Stimulated activated naive CD4-positive, alpha-beta T cell (primary cell): ENCODE measurements at places on chromosomes 12 and 14.
A peak's percentile ranks its signal among the peaks of the same experiment; 100 is the strongest.

DNA sequence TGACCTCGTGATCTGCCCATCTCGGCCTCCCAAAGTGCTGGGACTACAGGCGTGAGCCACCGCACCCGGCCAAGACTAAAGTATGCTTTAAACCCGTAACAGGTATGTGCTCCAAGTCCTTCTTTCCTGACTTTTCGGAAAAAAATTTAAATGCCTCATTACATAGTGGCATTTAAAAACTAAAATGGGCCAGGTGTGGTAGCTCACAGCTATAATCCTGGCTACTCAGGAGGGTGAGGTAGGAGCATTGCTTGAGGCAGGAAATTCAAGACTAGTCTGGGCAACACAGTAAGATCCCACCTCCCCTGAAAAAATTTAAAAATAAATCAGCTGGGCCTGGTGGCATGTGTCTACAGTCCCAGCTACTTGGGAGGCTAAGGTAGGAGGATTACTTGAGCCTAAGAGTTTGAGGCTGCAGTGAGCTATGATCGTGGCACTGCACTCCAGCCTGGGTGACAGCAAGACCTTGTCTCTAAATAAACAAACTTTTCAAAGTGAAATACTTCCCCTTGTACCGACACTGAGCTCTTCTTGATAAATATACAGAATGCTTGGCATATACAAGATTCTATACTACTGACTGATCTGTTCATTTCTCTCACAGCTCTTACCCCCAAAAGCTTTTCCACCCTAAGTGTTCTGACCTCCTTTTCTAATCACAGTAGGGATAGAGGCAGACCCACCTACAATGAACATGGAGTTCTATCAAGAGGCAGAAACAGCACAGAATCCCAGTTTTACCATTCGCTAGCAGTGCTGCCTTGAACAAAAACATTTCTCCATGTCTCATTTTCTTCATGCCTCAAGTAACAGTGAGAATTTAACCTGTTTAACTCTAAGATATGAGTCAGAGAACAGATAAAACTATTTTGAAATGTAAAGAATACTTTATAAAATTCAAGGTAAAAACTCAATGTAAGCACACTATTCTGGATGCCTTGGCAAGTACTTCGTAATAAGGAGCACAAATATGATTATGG, 7.9 kb downstream of the PPP4R3A start:
- DNase-seq: no peak

DNA sequence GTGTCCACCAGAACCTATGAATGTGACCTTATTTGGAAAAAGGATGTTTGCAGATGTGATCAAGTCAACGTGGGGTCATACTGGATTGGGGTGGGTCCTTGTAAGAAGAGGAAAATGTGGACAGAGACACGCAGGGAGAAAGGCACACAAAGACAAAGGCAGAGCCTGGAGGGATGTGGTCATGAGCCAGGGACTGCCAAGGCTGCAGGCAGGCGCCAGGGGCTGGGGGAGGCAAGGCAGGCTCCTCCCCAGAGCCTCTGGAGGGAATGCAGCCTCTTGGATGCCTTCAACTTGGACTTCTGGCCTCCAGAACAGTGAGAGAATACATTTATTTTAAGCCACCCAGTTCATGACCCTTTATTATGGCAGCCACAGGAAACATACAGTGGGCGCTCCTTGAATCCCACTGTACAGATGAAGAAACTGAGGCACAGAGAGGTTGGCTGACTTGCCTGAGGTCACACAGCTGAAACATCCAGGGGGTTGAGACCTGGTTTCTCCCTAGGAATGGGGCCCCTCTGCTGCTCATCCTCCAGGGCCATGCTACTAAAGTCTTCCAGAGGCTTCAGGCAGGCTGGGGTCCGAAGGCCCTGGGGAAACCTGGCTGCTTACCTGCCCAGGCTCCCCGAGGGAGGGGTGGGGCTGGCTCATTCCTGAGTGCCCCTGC, 99.7 kb downstream of the RFLNA start:
- DNase-seq: no peak

GRCh38 chr12:69569236-69569635, 16.0 kb upstream of the CCT2 start:
- no peak for DNase-seq

GRCh38 chr14:27079716-27080115, 481.9 kb upstream of the NOVA1 start:
- DNase-seq: no peak

DNA sequence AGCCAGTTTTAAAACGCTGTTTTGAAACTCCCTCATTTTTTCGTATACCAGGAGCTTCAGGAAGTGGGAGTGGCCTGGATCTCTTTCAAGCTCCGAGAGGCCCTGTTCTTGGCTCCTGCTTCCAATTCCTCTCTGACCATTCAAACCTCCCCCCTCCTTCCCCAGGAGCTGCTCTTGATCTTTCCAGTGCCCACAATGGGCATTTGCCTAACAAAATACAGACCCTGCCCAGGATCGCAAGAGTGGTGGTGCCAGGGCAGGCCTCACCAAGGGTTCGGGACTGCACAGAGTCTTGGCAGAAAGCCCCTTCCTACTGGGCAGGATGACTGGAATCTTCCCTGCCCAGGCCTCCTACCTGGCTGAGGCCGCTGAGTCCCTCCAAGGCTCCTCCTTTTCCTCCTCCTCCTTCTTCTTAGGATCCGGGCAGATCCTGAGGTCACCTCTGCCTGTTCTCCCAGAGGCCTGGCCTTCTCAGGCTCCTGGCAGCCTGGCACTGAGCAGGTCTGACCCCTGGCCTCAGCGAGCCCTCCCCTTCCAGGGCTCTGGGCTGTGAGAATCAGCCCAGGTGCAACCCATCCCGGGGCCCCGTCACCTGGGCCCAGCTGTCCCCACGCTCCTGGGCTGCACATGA, 46.9 kb upstream of the NOS1 start:
- DNase-seq: no peak

DNA sequence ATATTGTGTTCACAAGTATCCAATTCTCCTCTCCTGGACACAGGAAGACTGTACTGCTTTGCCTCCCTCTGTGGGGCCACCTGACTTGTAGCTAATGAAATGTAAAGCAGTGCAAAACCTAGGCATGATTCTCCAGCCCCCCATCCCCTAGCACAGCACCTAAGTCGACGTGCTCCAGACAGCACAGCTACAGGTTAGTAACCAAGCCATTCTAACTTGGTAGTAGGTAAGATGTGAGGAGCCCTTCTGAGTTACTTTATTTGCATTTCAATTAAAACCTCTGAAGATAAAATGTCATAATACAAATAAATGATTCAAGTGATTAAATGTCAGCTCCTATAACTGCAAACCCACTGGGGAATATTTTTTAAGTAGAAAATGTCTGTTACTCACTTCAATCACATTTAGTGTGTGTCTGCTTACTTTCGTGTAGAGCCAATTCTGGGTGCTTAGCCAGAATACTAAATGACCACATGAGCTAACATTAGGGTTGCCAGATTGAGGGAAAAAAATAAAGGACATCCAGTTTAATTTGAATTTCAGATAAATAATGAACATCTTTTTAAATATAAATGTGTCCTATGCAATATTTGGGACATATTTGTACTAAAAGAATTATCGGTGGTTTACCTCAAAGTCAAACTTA, 64.8 kb upstream of the HIF1A start:
- DNase-seq: no peak

- DNase-seq: no peak
Observed at GRCh38 chr14:69354383-69355153, 43.5 kb downstream of the ERH start.

- DNase-seq: no peak
Observed at GRCh38 chr12:119686355-119686754, 18.4 kb downstream of the PRKAB1 start.

DNA sequence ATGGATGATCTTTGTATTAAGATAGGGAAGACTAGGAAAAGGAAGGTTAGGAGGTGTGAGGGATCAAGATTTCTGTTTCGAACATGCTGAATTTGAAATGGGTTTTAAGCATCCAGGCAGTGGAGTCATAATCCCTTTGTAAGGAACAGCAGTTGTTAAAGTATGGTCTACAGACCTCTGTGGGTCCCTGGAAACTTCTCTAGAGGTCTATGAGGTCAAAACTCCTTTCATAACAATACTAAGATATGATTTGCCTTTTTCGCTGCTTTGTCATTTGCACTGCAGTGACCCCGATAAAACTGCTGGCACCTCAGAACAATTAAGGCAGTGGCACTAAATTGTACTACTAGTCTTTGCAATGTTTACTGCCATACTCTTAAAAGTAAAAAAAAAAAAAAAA, 1.5 kb downstream of the RAD51AP1 start:
- no peak for DNase-seq

GRCh38 chr12:92605621-92606170, 97.1 kb upstream of the PLEKHG7 start:
- no peak for DNase-seq

DNA sequence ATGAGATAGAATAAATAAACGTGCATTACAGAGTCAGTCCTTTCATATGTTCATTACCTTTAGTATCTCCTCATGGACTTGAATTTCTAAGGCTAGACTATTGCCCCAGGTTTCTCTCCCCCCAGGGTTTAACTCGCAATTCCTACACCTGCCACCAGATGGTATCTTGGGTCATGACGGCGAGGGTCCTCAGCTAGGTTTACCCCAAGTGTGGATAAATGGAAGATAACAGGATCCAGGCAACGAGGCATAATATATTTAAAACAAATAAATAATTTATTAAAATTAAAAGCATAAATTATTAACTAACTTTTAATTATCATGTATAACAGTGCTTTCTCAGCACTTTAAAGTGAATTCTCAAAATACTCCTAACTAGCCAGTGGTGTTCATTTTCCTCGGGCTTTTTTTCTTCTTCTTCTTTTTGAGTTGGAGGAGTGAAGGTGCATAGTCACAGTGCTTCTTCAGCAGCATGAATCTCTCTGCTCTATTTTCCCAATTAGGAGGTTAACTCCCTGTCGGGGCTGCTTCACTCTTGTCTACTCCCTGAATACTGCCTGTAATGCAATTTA, 243.5 kb upstream of the CAND1 start:
- DNase-seq: peak; percentile 13

DNA sequence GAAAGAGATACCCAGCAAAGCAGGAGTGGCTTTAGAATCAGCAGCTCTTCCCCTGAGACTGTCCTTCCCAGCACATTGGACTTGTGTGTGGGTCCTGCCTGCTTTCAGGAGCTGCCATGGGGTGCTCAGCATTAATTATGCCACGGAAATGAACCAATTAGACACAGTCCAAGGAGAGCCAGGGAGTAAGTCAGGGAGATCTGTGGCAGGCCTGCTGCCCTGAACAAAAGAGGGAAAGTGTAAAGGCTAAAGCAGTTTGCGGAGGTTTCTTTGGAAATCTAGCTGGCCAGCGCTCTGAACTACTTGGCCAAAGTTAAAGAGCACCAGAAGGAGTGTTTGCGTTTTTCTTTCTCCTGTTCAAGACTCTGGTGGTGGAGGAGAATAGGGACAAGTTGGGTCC, 65.7 kb upstream of the SRSF5 start:
- DNase-seq: no peak

DNA sequence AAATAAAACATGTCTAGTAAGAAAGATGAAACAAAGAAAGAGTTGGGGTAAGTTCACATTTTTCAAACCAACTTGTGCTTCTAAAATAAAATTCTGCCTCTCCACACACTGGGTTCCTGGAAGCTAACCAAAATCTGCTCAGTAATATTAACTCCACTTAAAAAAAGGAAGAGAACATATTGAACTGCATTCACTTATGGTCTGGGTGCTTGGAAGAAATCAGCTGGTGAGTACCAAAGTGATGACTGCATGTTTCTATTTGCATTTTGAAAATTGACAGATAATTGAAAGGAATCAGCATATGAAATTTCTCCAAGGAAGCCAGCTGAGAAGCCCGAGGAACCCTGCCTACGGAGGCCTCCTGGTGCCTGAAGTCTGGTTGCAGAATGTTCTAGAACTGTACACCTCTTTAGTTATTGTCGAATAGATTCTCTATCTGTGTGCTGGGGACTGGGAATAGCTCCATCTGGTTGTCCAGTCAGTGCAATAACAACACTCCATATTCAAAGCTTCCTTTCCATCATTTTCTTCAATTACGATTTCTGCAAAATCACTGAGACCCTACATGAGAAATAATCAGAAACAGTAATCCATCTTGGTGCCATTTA, 836.1 kb downstream of the VRK1 start:
- DNase-seq: no peak

DNA sequence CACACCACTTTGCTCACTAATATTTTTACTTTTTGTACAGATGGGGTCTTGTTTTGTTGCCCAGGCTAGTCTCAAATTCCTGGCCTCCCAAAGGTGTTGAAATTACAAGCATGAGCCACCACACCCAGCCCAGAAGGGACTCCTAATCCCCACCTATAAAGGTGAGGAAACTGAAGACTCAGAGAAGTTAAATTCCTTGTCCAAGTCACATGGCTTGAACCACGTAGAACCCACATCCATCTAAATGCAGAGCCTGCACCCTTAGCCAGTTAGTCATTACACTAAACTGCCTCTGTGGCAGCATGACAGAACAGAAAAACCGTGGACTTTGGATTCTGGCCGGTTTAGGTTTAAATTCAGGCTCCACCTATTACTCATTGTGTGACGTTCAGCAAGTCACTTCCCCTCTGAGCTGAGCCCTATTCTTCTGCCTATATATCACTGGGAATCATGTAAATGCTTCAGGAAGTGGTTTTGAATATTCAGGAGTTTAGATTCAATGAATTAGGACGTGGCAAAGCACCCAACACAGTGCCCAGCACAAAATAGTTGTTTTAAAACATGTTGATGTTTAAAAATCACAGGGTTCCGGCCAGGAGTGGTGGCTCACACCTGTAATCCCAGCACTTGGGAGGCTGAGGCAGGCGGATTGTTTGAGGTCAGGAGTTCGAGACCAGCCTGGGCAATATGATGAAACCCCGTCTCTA, 3.0 kb upstream of the CORO1C start:
- DNase-seq: no peak

DNA sequence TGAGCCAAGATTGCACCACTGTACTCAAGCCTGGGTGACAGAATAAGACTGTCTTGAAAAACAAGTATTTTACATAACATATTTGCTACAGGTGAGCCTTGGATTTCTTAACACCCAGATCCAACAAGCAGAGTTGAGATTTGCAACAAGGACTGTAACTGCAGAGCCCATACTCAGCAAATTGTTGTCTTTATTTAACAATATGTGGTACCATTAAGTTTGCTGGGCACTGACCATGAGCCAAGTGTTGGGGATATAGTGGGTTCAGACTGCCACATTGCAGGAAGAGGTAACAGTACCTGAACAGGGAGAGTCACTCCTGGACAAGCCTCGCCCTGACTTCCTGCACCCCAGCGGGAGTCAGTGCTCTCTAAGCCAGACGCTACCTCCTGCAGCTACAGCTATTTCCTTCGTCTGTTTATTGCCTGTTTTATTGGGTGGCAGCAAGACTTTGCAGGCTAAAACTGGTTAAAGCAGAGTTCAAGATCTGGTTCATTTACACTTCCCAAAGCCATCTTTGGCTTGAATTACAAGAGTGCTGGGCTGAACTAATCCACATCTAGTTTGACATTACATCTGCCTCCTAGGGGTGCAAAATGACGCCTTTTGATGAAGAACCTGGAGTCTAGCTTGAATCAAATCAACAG, 12.5 kb downstream of the AHSA1 start:
- no peak for DNase-seq

DNA sequence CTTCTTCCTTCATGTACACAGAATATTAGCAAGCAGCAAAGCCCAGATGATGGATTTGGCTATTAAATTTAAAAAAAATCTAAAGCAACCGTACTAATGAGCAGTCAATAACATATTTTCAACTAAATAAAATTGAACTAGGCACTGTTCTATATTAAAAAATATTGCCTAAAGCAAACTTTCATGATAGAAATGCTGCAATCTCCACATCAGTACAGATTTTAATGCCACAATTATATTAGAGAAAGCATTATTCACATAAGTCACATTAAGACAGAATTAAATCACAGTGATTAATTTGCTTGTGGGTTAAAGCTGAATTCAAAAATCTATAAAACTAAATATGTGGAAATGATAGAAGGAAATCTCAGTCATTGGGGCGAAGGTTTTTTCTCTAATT, 200.7 kb downstream of the KCNH5 start:
- no peak for DNase-seq
